ENCODE measurements at places on chromosomes 12 and 14.

- no peak for DNase-seq
Measured at GRCh38 chr14:76267322-76268046, 108.5 kb upstream of the ESRRB start.

- no peak for DNase-seq
Measured at GRCh38 chr14:69860221-69860620, 19.0 kb upstream of the SMOC1 start.

GRCh38 chr14:42192738-42193653, 586.3 kb downstream of the LRFN5 start:
- no peak for DNase-seq

DNA sequence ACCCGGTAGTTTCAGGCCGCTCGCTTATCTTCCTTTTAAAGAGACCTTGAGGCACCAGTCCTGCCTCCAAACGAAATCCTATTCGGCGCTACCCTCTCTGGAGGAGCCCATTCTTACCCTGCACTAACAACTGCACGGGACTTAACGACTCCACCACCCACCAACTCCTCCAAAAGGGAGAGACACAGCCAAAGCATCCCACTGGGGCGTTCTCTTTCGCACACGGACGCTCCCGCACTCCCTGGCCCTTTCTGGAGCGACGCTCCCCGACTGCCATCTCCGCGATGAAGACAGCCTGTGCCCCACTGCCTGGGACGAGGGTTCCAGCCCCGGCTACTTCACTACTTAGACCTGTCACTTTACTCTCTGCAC, 650 bp downstream of the GALC start:
- no peak for DNase-seq

DNA sequence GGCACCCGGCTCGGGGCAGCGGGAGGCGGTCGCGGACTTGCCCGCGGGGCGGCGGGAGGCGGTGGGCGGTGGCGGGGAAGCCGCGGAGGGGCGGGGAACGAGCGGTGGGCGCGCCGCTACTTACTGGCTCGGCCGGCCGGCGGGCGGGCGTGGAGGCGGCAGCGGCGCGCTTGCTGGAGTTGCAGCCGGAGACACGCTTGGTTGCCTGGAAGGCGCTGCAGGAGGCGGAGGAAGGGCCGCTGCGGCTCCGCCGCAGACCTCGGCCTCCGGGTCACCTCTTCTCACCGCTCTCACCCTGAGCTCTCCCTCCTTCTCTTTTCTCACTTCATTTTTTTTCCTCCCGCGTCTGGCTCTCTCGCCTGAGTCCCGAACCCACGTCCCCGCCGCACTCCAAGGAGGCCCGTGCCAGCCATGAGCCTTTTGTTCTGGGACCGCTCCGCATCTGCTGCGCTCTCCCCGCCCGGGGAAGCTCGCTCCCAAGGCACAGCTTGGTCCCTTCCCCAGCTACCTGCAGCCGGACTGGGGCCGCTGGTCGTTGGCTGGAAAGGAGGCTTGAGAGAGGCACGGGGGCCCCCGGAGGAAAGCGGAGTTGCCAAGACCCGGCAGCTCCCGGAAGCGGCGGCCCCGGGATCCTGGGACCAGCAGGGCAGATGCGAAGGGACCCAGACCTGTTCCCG, 592 bp upstream of the KCNK10 start:
- no peak for DNase-seq

- DNase-seq: no peak
Measured at GRCh38 chr12:27285403-27285802, 41.3 kb downstream of the STK38L start.

GRCh38 chr12:116171549-116171948, 105.9 kb downstream of the MED13L start:
- DNase-seq: no peak

DNA sequence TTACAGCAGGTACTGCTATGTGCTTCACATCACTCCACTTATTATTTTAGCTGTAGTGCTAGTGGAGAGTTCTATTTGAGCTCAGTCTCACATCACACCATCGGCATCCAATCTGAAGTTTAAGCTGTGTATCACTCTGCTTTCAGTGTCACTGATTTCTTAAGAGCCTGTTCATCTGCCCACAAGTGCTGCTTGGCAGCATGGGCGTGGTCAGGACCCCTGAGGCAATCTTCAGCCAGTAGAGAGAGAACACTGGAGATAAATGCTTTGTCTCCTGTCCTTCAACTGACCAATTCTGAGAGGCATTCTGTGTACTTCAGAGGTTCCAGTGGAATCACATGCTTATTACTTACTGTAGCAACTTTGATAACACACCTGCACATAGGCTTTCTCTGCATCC, 728.8 kb downstream of the RPS29 start:
- DNase-seq: no peak

GRCh38 chr12:78034025-78034424, 203.3 kb downstream of the NAV3 start:
- no peak for DNase-seq

DNA sequence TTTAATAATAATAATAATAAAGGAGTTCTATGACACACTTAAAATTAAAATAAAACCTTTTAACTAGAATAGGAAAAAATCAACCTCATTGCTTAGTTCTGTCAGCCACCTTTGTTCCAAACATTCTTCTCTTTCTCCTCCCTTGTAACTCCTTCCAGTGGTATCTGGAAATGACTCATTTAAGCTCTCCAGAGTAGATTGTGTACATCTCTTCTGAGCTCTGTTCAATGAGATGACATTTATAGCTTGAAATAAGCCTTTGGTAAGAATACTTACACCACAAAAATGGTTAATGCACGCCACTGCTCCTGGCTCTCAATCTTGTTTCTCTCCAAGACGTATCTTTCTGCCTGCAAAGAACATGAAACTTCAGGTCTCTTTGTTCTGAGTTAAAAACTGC, 70.3 kb downstream of the STAB2 start:
- no peak for DNase-seq

DNA sequence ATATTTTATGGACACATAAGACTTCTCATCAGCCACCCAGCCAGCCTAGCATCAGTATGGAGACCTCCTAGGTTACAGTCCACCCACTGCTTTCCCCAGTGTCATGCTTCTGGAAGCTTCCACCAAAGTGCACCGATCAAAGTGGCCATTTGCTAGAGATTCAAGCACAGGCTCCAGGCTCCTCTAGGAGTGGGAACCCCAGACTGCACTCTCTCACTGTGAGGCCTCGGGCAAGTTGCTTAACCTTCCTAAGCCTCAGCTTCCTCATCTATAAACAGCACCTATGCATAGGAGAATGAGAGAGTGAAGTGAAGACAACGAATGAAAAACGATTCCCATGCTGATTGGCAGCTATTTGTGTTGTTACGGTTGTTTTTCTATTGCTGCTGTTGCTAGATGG, 94.4 kb downstream of the DICER1 start:
- DNase-seq: no peak

GRCh38 chr12:25194722-25195055, 271 bp downstream of the DNAI7 start:
- no peak for DNase-seq

GRCh38 chr14:37118673-37119366, 53.6 kb downstream of the SLC25A21 start:
- DNase-seq: no peak

DNA sequence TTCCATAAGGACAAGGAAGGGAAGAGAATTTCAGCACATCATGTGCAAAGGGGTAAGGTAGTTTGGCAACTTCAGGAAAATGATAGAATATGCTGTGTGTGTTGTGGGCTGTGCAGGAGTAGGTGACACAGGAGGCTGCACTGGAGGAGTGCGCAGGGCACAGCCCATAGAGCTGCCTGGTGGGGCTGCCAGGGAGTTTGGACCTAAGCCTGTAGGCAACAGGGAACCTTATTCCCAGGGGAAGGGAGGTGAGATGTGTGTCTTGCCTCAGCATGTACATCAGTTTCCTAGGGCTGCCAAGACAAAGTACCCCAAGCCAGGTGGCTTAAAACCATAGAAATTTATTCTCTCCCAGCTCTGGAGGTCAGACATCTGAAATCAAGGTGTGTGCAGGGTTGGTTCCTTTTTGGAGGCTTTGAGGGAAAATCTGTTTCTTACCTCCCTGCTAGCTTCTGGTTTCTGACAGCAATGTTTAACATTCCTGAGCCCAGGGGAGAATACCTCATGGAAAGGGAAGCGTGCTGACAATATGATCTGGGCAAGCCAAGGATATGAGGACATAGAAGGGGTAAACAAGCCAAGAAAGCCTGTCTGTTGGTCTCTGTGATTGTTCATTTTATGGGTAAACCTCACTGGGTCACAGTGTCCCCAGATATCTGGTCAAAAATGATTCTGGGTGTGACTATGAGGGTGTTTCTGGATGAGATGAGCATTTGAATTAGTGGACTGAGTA, 174.0 kb upstream of the NTF3 start:
- no peak for DNase-seq

GRCh38 chr12:127324681-127325080, 942.3 kb upstream of the TMEM132C start:
- no peak for DNase-seq

DNA sequence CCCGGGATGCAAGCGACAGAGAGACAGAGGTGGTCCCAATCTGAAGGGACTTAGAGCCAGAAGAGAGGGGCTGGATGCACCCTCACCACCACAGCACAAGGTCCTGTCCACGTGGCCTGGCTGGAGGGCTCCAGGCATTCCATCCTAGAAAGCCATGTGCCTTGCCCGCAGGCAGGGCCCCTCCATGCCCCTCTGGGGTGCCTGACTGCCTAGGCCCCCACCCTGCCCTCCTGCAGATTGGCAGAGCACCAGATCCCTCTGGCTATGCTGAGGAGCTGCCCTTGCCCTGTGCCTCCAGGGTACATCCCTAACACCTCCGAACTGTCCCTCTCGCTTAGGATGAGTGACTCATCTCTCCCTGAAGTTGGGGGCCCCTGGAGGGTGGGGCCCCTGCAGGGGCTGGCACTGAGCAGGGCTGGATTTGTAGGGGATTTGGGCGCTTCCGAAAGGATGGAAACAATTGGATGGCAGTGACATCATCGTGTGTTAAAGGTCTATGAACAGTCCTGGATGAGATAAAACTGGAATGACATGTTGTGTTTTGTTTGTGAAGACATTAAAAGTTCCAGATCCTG, 50.9 kb downstream of the CHGA start:
- no peak for DNase-seq

DNA sequence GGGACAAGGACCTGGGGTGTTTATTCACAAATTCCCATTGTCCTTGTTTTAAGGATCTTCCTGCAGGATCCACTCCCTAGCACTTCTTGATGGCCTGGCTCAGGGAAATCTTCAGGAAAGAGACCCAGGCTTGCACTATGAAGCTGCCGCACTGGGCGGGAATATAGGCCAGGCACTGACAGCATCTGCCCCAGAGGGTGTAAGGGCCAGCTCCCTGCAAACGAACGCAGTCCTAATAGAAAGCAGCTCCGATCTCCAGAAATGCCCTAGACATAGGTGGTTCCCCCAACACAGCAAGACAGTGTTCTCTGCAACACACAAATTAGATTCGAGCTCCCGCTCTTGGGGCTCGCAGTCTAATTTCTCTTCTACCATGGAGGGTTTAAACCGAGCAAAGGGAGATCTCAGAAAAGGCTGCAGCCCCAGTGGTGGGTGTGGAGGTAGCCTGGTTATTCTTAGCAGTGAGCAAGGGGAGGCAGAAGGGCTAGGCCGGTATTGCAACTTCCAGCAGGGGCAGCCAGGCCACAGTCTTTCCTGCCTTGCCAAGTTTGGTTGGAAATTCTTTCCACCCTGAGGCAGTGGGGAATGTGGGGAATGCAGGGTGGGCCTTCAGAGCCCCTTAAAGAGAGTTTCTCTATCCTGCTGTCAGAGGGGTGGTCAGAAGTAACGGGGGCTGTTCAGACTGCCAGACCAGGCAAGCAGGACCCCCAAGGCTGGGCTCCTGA, 16.1 kb upstream of the WSCD2 start:
- peak; percentile 52 for DNase-seq
